ENCODE measurements at places on chromosomes 1 and 21.

- peak; percentile 88 for DNase-seq
Observed at GRCh38 chr1:232704694-232705680, 75.1 kb upstream of the SIPA1L2 start.

GRCh38 chr1:28973596-28974421 is 59.4 kb downstream of the EPB41 start:
- no peak for DNase-seq

DNA sequence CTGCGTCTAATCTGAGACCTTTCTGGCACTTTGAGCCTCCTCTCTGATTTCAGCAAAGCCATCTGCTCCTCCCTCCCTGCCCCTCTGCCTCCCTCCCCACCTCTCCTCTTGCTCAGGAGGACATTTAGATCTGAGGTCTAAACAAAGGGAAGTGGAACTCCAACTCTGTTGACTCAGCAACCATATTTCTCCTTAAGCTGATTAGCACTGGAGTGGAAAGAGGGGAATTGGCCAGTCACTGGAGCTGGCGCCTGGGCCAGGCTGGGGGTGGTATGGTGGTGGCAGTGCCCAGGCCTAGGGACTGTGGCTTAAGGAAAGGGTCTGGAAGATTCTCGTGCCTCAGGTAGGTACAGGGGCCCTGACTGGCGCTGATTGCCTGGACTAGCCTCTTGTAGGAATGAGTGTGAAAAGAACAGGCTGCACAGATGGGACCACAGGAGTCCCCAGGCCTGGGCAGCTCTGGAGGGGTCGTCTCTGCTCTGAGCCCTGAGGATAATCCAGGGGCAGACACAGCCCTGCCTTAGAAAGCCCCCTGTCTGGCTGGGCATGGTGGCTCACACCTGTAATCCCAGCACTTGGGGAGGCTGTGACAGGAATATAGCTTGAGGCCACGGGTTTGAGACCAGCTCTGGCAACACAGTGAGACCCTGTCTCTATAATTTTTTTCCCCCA is 11.9 kb downstream of the SH2D2A start:
- DNase-seq = no peak

- no peak for DNase-seq
Observed at GRCh38 chr1:201454608-201455007, 14.4 kb downstream of the PHLDA3 start.

All from sigmoid colon (tissue), 7 donors.